Ureter (tissue), 1 donor: ENCODE measurements at places on chromosomes 3 and 15. TPM values are rescaled to one million over a fixed set of nuclear protein-coding genes. Genes with fewer than 3 reads are reported as not detected.

Gene RTP4
- total RNA-seq: 10.6 TPM

Gene SUSD5
- 2.1 TPM for total RNA-seq

Gene DHFR2
- total RNA-seq: 7.5 TPM

Gene NPTN
- total RNA-seq: 135 TPM

Gene CP
- total RNA-seq: 12.5 TPM

Gene MESP2
- not detected for total RNA-seq

DNA sequence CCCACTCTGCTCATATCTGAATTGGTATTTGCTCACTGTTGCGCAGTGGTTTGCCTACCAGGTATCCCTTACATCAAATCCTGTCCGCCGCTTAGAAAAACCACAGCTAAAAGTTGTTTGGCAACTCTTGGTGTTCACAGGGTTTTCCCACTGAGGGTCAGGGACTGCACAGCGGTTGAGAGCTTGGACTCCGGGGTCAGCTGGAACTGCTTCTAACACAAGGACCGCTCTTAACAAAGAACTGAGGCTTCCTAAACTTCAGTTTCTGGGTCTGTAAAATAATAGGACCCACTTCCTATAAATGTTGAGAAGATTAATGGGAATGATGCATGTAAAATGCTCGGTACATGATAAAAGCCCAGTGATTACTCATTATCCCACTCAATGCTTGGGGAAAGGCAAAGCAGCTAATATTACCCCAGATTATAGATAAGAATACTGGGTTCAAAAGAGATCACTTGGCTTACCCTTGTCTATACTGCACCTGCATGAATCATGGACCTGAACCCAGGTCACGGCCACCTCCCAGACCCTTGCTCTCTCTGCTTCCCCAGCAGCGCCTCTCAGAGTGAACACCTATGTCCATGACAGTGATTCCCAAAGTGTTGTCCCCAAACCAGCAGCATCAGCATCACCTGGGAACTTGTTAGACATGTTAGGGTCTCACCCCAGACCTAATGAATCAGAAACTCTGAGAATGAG lies 36.1 kb downstream of the LIPC start:
- no peak for DNase-seq

DNA sequence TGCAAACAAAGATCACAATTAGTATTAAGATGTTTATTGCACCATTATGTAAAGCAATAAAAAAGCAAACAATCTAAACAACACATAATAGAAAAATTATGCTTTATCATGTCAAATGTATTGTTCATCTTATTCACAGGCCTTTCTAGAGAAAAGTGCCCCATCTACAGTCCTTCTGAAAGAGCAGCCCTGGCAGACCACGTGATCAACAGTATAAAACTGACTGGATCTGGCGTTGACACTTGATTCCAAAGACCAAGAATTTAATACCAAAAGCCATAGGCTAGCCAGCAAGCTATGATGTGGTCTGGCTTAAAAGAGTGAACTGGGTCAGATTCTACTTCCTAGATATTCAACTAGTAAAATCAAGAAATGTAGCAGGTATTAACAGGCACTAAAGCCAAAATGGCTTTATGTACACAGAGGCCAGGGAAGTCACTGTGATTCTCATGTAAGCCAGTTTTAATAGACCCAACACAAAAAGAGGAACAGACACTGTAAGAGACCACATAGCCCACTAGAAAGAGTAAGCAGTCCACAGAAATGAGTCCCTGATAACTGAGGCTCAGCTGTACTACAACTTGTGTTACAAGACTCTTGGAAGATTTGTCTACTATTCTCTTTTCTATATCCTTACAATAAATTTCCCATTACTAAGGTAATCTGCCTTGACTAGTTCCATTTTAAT lies 32.5 kb downstream of the DMXL2 start:
- no peak for DNase-seq

DNA sequence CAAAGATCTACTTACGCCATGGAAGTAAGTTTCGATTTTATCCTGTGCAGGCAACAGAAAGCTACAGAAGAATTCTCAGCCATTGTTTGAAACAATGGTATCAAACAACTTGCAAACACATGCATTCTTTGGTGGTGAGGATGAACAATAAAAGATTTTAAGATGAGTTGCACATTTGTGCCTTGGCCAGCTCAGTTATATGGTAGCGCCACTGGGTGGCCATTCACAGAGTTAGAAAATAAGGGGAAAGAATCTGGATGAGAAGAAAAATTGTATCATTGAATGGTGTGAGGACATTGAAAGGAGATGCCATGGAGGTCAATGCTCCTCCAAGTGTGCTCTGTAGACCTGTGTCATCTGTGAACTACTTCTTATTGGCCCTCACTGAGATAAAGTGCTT lies 11.6 kb downstream of the CADPS start:
- DNase-seq: no peak

DNA sequence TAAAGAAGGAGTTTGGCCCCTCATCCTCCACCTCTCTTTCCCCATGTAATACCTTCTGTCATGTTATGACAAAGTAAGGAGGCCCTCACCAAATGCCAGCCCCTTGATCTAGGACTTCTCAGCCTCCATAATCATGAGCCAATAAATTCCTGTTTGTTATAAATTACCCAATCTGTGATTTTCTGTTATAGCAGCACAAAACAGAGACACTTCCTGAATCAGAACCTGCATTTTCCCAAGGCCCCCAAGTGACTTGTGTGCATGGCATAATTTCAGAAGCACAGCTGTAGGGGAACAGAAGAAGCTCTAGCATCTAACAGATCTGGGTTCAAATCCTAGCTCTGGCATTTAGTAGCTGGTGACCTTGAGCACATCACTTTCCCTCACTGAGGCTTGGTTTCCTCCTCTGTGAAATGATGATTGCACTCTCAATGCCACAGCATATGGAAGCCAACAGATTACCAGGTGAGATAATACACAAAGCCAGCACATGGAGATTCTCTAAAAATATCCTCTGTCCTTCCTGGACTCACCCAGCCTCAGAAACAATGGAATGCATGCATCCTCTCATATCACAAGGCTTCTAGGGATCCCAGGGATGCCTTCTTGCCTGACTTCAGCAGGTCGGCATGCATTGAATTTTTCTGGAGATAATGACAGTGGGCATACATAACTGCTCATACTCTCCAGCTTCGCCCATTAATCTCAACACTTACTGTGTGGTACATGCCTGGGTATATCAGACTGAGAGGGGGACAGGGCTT lies 26.3 kb downstream of the TLNRD1 start:
- no peak for DNase-seq

- DNase-seq: no peak
These were observed 108.5 kb downstream of the RBMS3 start for GRCh38 chr3:29389362-29389761.

- DNase-seq: no peak
These were observed 116.8 kb downstream of the AKAP13 start for GRCh38 chr15:85497172-85497569.

- DNase-seq: no peak
These were observed 45.5 kb downstream of the TEX9 start for GRCh38 chr15:56410721-56411120.

GRCh38 chr3:182999767-183000166 lies 19.4 kb upstream of the DCUN1D1 start:
- no peak for DNase-seq

GRCh38 chr3:55160241-55160983 lies 232.6 kb upstream of the LRTM1 start:
- peak; percentile 54 for DNase-seq

DNA sequence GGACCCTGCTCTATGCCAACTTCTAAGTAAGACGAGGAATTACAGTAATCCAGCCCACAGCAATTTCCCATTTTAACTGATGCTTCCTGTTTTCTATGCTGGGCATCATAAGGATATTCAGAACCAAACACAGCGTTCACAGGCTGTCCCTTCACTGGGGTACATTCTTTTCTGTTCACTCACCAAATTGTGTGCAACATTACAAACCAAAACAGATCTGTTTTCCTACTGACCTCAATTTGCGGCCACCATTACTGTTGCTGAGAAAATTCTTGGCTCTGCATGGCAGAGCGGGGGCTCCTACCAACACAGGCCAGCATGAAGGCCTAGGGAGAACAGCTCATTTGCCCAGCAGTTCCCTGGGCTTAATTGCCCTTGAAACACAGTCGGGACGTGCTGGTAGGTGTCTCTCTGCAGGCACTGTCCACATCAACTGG lies 76.5 kb downstream of the MYO1E start:
- DNase-seq: no peak

DNA sequence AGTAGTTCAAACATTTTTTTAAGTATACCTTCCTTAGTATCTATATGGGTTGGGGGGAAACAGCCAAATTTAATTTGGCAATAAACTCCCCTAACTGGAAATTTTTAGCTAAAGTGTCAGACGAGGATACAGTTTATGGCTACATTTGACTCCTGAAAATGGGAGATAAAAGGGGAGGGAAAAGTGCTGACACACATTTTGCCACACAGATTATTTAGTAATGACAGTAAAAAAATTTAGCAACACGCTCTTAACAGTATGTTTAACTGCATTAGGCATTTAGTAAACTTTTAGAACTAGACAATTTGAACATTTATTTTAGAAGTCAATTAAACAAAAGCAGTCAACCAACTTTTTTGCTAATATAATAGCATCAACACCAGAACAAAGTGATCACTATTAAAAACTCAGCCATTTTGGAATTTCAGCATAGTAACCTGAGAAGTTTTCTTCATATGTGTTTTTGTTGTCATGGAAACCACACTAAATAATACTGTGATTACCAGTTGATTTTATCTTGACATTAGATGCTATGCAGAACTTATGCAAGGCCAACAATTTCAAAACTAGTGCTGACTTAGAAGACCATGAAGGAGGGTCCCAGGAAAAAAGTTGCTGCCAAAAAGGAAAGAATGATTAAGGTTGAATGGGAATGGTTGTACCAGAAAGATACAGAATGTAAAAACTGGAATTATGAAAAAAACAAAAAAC lies 47.0 kb upstream of the TFG start:
- DNase-seq: no peak

DNA sequence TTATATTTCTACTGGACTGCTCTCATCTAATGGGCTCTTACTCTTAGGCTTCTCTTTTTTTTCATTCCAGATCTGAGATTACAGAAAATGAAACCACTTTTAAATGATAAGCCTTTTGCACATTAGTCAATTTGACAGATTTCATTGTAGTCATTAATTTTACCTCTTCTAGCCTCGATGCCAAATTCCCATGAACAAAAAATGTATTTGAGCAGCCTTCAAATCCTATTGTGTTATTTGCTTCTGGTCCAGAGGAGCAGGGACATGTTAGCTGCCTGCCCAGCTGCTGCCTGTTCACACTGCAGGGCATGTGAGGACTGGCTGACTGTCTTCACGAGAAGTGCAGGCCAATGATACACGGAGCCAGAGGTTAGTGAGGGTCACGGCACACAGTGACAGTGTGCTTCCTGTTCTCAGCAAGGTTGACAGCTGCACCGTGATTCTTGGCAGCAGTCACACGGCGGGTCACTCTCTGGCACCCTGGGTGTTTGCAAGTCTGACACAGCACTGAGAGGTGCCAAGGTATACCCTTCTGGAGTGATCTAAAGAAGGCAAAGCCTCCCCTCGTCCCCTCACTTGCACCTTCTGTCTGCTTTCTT lies 40.8 kb downstream of the KAT2B start:
- peak; percentile 64 for DNase-seq

DNA sequence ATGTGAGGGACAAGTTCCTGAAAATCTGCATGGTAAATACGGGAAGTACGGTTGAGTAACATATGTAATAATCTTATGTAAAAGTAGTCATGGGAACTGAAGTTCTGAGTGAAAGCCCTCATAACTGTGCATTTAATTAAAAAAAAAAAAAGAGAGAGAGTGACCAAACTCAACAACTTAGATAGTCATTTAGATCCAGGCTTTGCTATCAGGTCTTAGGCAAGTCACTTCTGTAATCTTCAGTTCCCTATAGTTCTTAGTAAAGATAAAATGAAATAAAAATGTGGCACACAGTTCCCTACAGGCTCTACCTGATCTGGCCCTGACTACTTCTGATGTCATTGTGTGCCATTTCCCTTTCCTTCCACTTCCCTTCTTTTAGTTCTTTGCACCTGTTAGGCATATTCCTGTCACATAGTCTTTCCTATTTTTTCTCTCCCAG lies 15.0 kb downstream of the RNF111 start:
- DNase-seq: no peak

- DNase-seq: no peak
These were observed 50.8 kb upstream of the PLAAT1 start for GRCh38 chr3:193190146-193190786.

- no peak for DNase-seq
These were observed 90.2 kb upstream of the SLC6A11 start for GRCh38 chr3:10725846-10726245.

DNA sequence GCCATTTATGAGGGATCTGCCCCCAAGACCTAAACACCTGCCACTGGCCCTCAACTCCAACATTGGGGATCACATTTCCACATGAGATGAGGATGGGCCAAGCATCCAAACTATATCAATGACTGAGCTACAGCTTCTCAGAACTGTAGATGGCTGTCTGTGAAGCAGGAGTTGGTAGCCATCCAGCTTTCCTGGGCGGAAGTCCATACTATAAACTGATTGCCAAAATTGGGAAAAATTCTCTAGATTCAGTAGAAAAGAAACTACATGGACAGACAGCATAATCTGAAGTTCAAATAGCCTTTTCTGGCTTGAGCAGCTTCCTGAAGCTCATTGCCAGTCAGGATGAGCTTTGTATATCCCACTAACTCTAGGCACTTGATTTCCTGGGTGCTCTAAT lies 214.7 kb upstream of the ZBTB20 start:
- DNase-seq: no peak

GRCh38 chr3:147336543-147337278 lies 69.6 kb downstream of the ZIC4 start:
- no peak for DNase-seq

DNA sequence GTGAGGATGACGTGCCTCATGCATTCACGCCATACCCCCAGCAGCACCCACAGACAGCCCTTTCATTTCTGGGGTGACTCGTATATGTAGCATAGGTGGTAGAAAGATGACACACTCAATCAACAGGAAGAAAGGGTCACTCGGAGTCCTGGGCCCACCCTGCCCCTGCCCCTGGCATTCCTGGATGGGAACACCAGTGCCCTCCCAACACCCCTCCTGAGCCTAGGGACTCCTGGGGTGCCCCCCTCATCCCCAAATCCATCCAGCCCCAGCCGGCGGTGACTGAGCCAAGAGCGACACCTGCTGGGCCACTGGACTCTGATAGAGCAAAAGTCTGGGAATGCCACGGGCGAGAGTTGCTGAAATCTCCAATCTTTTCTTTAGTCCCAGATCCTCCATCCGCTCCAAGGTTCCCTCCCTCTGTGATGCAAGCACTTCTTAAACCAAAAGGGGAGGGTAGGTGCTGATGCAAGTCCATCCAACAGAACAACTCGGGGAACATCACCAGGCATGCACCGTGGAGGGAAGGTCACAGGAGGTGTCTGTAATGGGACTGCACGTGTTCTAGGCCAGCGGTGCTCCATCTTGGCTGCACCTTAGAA lies 31.1 kb downstream of the ACAN start:
- peak; percentile 48 for DNase-seq

GRCh38 chr3:116056280-116056679 lies 389.0 kb downstream of the LSAMP start:
- no peak for DNase-seq

GRCh38 chr3:60887574-60887973 lies 363.7 kb downstream of the FHIT start:
- DNase-seq: no peak
